Bronchus fibroblast of lung (primary cell): ENCODE measurements at places on chromosomes 2 and 18. TPM values are rescaled to one million over a fixed set of nuclear protein-coding genes. Genes with fewer than 3 reads are reported as not detected.

Gene IMPA2
- total RNA-seq: 14.1 and 14.6 TPM in 2 replicates

Gene THUMPD2
- 3.7 and 4.2 TPM in 2 replicates for total RNA-seq

Gene MYOM1
- 0.15 TPM in 1 of 2 replicates, not detected in the other for total RNA-seq

Gene DGUOK
- 88.1 and 89.5 TPM in 2 replicates for total RNA-seq

Gene UGT1A3
- total RNA-seq: not detected in 2 replicates

Gene TACR1
- total RNA-seq: not detected in 2 replicates

Gene NTSR2
- not detected in 2 replicates for total RNA-seq

Gene KCNS3
- 1.3 and 2.7 TPM in 2 replicates for total RNA-seq

Gene TMEM185B
- 25.1 and 29.4 TPM in 2 replicates for total RNA-seq

Gene GALNT14
- 1.0 and 1.3 TPM in 2 replicates for total RNA-seq

Gene XRCC5
- 233 and 251 TPM in 2 replicates for total RNA-seq

Gene UPP2
- total RNA-seq: not detected in 2 replicates

Gene SNTG2
- total RNA-seq: not detected in 2 replicates

Gene LHCGR
- not detected in 2 replicates for total RNA-seq
